Testis (tissue), 5 donors: ENCODE measurements at places on chromosomes 7 and 10. TPM values are rescaled to one million over a fixed set of nuclear protein-coding genes. Genes with fewer than 3 reads are reported as not detected.
A peak's percentile ranks its signal among the peaks of the same experiment; 100 is the strongest.

Gene CXCL12
- 87.7 TPM for polyA plus RNA-seq

DNA sequence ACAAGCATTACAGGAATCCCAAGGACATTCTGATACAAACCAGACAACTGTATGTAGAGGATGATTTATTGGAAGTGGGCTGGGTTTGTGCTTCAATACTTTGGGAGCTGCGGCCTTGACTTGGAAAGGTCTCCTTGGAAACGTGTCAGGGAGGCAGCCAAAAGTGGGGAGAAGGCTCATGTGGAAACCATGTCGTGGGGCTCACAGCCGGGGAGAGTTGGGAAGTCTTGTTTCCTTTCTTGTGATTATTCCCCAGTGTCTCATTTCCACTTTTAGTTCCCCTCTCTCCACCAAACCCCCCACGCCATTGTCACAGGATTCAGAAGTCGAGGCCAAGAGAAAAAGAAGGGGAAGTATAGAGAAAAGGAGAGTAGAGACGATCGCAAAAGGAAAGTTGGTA, 53.9 kb upstream of the SFMBT2 start:
- peak; percentile 77 for DNase-seq

GRCh38 chr7:129066290-129067131, 11.6 kb upstream of the TNPO3 start:
- no peak for DNase-seq

GRCh38 chr10:66467042-66467441, 458.8 kb upstream of the LRRTM3 start:
- no peak for DNase-seq

DNA sequence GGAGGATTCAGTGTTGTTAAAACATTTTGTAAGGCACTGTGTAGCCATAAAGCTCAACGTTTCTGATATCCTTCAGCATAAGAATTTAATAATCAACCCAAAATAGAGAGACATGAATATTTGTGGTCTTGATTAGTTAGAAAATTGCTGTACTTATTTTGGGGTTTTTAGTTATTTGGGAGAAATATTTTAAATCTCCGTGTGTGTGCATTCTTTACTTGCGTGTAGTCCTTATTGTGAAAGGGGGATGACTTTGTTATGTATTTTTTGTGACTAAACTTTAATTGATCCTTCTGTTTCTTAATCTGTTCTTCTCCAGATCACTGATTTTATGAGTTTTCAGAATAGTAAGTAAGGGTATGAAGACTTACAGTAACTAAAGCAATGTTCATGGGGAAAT, 81.2 kb downstream of the ZNRF2 start:
- no peak for DNase-seq

Gene AKR1C8
- 0.33 TPM for polyA plus RNA-seq

DNA sequence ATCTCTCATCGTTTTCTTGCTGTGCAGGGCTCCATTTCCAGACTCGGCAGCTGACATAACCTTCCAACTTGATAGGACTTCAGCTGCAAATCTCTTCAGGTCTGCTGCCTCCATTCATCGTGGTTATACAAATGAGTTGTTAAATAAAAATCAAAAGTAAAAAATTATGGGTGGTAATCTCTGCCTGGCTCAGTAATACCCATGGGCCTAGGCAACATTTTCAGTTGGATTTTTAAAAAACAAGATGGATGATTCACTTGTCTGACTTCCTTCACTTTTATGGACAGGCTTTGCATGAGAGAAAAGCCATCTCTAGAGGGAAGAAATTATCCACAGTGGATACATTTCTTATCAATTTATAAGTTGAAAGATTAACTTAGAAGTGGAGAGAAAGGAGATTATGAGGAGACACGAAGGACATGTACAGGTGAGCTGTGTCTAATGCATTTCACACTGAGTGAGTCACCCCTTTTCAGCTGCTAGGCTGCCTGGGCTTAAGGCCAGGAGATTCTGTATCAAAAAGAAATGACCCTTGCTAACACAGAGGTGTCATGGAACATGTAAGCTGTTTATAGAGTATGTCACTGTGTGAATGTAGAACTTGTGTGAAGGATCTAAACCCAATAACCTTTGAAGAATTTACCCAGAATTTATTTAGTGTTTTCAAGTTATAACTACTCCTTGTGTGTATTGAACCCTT, 495.1 kb downstream of the AUTS2 start:
- no peak for DNase-seq

Gene FAM237B
- polyA plus RNA-seq, result 0.17 TPM

Gene HHEX
- polyA plus RNA-seq, result 5.6 TPM

- DNase-seq, result no peak
Observed at GRCh38 chr7:17506095-17506494, 207.6 kb downstream of the AHR start.

GRCh38 chr7:71266912-71267311, 135.0 kb downstream of the GALNT17 start:
- DNase-seq, result no peak

Gene SFRP5
- 1.2 TPM for polyA plus RNA-seq

GRCh38 chr10:47374611-47375536, 9.2 kb downstream of the ZNF488 start:
- no peak for DNase-seq

GRCh38 chr10:4427532-4427931, 398.5 kb upstream of the AKR1E2 start:
- peak; percentile 20 for DNase-seq

DNA sequence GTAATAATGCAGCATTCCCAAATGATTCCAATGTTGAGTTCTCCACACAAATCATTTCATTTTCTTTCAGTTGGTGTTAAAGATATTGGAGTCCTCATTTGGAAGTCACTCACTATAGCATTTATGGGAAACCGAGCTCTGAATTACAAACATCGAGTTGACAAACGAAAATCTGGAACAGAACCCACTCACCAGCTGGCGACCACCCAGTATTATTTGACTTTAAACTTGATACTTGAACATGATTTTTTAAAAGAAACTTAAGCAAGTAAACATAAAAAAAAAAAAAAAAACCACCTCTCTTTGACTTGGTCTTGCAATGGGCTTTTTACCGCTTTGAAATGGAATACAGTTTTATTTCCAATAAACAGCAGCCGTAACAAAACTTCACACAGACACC, 576.6 kb upstream of the C7orf33 start:
- no peak for DNase-seq

DNA sequence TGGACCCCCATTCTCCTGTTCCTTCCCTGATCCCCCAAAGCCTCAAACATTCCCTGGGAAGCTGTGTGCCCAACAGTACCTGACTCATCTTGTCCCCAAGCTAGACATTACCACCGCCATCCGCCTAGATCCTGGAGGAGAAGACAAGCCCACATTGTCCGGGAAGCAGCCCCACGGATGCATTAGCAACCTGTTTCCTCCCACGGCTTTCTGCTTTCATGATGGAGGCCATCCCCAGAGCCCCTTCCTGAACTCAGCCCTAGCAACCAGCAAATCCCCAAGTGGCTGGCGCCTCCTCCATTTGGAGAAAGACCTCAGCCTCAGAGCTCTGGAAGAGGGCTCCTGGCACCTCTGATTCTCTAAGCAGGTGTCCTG, 2.3 kb upstream of the SLC29A3 start:
- DNase-seq, result no peak

DNA sequence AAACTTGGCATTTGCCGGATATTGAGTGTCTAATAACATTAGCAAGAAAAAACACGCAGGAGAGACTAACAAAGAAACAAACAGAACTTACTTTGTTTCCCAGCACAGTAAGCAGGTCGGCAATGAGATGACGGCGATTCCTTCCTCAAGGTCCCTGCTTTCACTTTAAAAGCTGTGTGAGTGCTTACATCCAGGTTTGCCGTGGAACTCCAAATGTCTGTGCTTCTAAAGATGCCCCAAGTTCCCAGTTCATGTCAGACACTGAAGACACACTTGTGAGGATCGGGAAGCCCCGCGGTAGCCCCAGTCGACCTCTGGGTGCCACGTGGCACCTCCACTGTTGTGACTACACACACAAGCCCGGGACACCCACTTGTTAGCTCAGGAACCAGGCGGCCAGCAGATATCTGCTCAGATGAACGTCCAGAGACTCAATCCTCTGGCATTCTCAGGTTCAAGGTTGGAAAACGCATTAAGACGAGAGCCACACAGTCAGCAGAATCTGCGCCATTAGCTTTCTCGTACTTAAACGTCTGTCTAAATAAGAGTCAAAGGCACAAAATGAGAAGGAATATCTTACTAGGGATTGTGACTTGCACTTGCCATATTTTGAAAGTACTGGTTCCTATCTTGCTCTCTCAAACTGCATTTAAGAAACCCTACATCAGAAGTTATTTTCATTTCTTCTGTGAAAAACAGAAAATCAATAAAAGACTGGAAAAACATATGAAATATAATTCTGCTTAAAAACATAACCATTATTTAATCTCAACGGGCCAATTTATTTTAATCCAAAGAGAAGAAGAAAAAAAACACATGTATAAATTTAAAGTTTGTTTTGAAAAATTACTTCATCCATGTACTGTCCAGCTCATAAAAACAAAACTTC, 207.6 kb upstream of the KLF14 start:
- peak; percentile 73 for DNase-seq

DNA sequence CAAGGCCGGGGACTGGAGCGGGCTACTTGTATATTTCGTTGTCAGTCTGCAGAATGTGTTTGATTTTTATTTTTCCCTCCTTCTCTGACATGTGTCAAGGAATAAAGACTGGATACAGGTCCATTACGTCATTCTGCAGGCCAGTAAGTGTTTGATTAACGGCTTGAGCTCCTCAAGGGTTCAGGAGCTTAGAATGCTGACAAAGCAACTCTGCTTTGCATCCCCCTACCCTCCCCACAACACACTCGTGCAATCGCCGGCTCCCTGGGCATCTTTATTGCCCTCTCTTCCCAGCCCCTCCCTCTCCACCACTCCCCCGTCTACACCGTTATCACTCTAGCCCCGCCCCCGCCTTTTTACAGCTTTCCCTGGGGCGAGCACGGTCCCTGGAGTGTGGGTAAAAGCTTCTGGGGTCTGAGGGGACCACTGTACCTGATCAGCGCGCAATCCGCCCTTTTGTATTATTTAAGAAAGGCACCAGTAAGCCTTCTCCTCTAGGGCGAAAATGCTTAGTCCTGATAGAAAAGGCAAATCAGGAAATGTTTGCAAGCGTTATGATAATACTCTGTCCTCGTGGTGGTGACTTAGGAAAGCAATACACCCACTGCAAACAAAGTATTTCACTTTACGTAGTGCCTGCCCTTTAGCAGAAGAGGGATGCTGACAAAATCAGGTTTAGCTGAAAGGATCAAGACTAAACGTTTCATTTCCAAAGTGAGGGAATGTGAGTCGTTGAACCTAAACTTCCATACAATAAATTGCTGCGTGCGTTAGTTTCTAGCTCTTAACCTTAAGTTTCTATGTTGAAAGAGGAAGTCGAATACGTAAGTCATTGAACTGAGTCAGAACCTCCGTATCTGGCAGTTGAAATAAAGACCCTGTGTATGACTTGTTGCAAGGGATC, 1.4 kb upstream of the CREB5 start:
- DNase-seq, result peak; percentile 16

Gene ANKRD30A
- polyA plus RNA-seq, result 1.2 TPM

DNA sequence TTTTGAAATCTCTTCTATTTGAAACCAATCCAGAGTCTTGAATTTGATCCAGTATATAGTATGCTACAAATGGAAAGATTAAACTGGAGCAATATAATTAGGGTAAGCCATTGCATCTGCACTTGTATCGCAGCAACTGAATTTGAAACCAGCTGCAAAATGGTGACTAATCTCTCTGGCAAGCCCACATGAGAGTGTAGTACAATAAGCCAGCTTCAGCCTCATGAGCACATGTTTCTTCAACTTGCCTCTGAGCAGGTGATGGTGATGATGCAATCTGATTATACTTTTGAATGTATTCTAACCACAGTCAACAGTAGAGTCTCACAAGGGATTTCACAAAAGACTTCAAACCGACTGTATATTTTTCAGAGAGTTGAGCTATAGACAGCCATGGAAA, 829 bp upstream of the RPA3 start:
- DNase-seq, result no peak

Gene TBX20
- polyA plus RNA-seq, result 0.63 TPM

Gene SMARCD3
- polyA plus RNA-seq, result 55.1 TPM

Gene NCOA4
- polyA plus RNA-seq, result 90.8 TPM

- DNase-seq, result no peak
Observed at GRCh38 chr7:131762753-131763152, 206.3 kb upstream of the PODXL start.

Gene PRSS2
- polyA plus RNA-seq, result not detected

Gene LRRC72
- 8.6 TPM for polyA plus RNA-seq

GRCh38 chr10:34796133-34796532, 19.0 kb downstream of the PARD3 start:
- DNase-seq, result no peak

- no peak for DNase-seq
Observed at GRCh38 chr10:50929670-50930069, 44.2 kb upstream of the A1CF start.

- DNase-seq, result no peak
Observed at GRCh38 chr7:131042269-131043160, 285.2 kb upstream of the MKLN1 start.

DNA sequence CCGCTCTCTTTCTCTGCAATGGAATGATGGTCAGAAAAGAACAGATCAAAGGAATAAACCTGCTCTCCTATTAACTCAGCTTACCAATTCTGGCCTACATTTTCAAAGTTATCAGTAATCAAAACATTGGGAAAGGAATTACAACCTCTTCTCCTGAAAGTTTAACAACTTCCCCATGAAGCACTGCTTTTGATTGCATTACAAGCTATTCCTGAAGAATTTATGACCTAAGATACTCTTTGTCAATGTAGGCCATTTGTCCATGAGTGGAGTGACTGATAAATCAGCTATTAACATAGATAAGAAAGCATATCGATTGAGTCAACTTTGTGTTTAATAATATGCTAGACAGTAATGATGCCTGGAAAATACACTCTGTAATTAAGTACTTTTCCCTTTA, 271.7 kb upstream of the C7orf33 start:
- no peak for DNase-seq

Gene SEC31B
- 23.1 TPM for polyA plus RNA-seq

GRCh38 chr10:23171232-23171876, 20.8 kb upstream of the PTF1A start:
- DNase-seq, result peak; percentile 47
